ENCODE measurements at places on chromosomes 5 and 9.

DNA sequence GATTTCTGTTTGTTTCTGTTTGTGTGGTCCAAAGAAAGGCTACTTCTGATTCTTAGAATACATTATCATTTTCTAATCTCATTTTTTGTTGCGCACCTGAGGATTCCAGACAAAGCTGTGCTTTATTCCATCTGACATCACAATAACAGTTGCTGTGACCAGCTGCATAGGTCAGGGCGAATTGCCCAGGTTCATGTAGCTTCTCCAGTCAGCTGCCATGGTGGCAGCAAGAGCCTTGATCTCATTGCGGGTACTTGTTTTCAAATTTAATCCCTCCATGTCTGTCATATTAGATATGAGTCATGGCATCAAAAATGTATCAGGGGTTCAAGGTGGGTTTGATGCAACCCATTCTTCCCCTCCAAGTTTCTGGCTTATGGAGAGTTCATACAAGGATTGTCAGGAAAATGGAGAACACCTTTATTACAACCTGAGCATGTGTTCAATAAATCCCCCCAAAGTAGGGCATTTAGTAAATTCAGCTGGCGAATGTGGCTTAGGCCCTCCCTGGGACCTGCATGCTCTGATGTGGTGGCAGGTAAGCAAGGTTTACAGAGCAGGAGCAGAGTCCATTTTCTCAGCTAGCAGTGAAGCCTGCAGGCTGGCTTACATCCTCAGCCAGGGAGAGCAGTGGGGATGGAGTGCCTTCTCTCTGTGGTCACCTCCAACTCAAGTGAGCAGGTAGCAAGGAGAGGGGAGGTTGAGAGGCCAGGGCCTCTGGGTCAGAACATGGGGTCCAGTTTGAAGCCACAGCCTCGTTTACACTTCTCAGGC, 13.9 kb downstream of the CAVIN4 start:
- no peak for DNase-seq

GRCh38 chr5:51411921-51412325, 28.7 kb downstream of the ISL1 start:
- no peak for DNase-seq

DNA sequence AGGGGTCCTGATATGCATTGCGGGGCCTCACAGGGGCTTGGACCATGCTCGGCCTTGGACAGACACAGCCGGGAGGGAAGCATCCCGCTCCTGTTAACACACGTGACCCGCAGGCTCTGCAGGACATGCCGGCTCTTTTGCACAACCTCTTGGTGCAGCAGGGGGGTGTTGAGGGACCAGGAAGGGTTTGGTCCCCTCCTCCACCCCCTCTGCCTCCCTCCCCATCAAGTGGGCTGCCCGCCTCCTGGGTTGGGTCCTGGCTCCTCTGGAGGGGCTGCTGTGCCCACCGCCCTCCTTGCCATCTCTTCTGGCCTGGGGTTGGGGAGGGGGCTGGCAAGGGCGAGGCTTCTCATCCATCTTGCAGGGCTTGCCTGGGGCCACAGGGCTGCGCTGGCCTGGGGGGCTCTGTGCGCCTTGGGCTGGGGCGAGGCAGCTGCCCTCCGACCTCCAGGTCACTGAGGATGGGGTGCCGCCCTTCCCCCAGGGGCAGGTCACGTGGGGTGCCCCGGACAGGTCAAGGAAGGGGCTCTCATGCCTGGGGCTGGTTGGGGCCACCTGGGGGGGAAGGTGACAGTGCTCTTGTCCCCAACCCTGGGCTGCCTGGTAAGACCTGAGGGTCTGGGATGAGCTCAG, 16.8 kb upstream of the SLC9A3 start:
- no peak for DNase-seq

DNA sequence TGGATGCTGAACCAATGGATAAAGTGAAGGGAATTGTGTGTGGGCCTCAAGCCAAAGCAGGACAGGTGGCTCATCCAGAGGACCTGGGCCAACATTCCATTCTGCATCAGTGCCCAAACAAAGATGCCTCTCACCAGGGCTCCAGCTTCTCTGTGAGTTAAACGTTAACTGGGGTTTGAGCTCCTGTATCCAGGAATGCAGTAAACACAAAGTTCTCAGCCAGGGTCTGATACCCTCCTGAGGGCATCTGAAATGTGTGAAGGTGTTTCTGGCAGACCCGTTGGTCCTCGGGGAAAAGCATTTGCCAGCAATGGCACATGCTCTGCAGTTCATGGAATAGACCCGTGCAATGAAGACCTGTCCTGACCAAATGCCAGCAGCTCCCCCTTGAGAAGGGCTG, 33.9 kb upstream of the AOPEP start:
- no peak for DNase-seq

DNA sequence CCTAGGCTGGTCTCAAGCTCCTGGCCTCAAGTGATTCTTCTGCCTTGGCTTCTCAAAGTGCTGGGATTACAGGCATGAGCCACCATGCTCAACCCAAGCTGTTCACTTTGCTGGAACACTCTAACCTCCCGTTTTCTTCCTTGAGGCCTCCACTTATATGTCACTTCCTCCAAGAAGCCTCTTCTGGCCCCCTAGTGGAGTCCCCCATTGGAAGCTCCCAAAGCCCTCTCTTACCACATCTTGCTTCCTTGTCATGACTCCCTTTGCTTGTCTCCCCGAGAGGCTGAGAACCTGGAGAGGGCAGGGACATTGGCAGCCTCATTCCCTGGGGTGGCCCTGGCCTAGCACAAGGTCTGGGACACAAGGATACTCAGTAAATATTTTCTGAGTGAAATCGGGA, 80.8 kb downstream of the PDE6A start:
- no peak for DNase-seq

GRCh38 chr9:105500108-105500766, 52.4 kb downstream of the FSD1L start:
- DNase-seq: peak; percentile 9

- DNase-seq: no peak
These were observed 36.8 kb upstream of the COL5A1 start for GRCh38 chr9:134604834-134605233.

- DNase-seq: no peak
These were observed 338.8 kb downstream of the ARL15 start for GRCh38 chr5:53971551-53971950.

GRCh38 chr5:104564530-104564929, 1001.9 kb upstream of the NUDT12 start:
- no peak for DNase-seq

GRCh38 chr5:168819004-168819621, 239.9 kb upstream of the PANK3 start:
- DNase-seq: no peak

DNA sequence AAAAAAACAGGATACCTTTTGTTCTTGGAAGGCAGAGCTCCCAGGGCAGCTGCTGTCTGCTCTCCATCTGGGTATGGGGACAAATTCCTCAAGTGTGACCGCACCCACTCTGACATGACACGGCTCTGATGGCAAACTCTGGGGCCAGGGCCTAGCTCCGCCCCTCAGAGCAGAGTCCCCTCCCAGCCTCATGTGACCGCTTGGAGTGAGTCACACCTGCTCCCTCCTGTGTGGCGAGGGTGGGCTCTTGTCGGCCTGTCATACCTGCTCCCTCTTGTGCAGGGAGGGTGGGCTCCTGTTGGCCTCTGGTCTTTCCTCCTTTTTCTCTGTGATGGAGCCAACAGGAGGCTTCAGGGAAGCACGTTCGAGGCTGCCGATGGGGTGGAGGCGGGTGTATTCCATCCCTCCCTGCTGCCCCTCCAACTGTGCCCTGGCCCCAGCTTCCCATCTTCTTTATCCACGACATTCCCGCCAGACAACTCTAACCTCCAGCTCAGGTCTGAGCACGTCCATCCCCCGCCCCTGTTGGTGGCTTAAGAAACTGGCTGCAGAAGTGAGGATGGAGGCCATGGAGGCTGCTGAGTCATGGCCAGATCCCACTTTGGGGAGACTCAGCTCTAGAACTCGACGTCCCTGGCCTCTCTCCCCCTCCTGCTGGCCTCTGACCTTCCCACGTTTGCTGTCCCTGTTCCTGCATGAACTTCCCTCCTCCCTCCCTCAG, 65.3 kb downstream of the OLFM1 start:
- DNase-seq: no peak

- DNase-seq: no peak
These were observed 32.7 kb downstream of the EXOC3 start for GRCh38 chr5:475704-476101.

DNA sequence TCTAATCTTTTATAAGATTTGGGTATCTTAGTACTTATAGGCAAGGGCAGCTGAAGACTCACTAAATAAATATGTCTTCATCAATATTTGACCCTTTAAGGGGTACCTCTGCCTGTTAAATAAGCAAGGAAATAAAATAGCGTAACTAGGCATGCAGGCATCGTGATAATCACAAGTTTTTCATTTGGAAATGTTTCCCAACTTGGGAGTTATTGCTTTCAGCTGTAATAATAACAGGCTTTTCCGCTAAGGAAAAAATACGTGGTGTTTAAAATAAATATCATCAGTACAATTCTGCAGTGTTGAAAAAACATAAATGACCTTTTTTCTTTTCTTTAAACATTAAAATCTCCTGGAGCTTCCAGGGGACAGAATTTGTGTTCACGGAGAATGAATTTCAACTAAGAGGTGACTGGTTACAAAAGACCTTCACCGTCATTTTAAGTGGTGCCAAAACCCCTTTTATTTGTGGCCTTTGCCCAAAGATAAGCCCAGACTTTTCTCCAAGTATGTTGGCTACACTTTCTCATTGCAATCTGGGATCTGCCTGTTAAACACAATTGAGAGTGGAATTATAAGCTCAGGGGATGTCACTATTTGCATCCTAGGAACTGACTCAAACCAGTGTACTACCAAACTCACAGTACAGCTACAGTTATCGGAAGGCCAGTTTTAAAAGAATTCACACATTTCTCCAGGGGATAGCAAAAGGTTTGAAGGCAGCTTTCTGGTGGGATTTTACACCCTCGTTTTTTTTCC, 218.6 kb downstream of the FBXL7 start:
- no peak for DNase-seq

- DNase-seq: no peak
These were observed 94.3 kb upstream of the NIPAL4 start for GRCh38 chr5:157365732-157366131.

DNA sequence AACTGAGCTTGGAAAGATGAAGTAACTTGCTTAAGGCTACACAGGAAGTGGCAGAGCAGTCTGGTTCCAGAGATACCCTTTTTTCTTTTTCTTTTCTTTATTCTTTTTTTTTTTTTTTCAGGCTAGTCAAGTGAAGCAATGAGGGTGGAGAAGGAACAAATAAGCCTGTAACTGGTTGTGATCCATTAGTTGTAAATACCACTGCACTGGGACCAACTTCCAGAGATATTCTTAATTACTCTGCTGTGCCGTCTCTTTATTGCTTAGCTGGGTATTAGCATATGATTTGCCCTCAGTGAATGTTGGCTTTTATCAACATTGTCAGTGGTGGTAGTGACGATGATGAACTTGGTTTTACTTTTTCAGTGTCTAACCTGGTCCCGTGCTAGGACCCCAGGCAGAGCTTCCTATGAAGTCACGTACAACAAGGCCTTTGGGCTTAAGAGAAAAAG, 26.7 kb downstream of the LNPEP start:
- no peak for DNase-seq

DNA sequence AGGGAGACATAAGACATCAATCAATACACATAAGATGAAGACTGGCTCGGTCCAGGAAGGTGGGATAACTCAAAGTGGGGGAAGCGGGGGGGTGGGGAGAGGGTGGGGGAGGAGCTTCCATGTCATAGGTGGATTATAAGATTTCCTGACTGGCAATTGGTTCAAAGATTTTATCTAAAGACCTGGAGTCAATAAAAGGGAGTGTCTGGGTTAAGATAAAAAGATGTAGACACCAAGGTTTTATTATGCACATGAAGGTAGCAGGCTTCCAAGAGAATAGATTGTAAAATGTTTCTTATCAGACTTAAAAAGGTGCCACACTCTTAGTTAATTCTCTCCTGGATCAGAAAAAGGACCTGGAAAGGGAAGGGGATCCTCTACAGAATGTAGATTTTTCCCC, 25.6 kb upstream of the OTULINL start:
- no peak for DNase-seq

DNA sequence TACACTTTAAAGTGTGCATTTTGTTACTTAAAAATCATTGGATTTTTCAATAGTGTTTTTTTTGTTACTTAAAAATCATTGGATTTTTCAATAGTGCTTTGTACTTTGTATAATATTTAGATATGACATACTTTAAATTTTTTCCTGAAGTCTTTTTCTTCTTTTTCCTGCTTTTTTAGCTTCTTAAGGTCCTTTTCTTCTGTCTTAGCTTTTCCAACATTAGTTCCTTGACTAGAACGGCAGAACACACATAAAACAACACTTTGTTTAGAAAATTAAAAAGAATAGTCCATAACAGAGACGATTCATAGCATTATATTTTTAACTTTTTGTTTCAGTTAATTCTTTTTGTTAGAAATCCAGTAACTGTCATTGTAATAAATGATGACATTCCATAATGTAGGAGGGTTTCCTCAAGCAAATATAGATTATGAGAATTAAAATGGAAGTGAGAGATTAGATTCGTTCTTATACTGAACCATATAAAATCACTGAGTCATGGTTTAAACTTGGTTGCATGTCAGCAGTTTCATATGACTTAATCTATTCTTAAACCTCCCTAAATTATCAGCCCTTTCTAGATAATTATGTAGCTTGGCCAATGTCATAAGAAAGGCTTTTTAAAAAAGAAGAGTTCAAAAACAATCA, 45.3 kb upstream of the RICTOR start:
- no peak for DNase-seq

- peak; percentile 84 for DNase-seq
These were observed 20.0 kb upstream of the SPATA31E1 start for GRCh38 chr9:87862536-87863268.

DNA sequence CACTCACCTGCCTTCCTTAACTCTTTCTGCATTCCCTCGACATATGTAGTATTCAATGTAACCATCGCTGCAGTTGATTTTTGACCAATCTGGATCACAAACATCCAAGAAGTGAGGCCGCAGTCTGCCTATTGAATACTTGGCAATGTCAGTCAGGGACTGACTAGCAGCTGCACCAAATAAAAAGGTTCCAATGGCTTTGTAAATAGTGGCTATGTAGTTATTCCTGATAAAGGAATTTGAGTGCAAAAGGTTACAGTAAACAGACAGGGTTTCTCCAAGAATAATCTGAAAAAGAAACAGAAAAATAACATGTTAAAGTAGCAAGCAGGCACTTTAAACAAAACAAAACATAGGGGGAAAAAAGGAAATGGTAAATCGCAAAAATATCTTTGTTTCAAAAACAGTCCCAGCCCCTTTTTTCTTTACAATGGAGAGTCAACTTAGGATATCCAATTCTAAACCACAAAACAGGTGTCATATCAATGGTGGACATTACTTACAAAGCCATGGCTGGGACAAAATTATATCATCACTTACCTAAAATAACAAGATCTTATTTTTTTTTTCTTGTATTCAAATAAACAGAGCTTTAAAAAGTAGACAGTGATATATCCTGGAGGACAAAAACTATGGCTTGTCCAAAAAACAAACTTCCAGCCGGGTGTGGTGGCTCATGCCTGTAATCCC, 66.8 kb downstream of the PLPP1 start:
- DNase-seq: no peak

- peak; percentile 85 for DNase-seq
These were observed 872 bp downstream of the TXNDC15 start for GRCh38 chr5:134874831-134875655.

- DNase-seq: no peak
These were observed 120.2 kb upstream of the PITX1 start for GRCh38 chr5:135154197-135154596.

GRCh38 chr9:69179037-69179436, 5.0 kb downstream of the TJP2 start:
- DNase-seq: no peak

GRCh38 chr9:13166996-13167395, 112.5 kb downstream of the MPDZ start:
- no peak for DNase-seq

GRCh38 chr5:87081511-87082372, 185.9 kb upstream of the RASA1 start:
- no peak for DNase-seq
